ENCODE measurements at places on chromosomes 6 and 20. TPM values are rescaled to one million over a fixed set of nuclear protein-coding genes. Genes with fewer than 3 reads are reported as not detected.
A peak's percentile ranks its signal among the peaks of the same experiment; 100 is the strongest.

The KIF25 gene
- 0.39 TPM for total RNA-seq

The NNAT gene
- total RNA-seq = 0.46 TPM

DNA sequence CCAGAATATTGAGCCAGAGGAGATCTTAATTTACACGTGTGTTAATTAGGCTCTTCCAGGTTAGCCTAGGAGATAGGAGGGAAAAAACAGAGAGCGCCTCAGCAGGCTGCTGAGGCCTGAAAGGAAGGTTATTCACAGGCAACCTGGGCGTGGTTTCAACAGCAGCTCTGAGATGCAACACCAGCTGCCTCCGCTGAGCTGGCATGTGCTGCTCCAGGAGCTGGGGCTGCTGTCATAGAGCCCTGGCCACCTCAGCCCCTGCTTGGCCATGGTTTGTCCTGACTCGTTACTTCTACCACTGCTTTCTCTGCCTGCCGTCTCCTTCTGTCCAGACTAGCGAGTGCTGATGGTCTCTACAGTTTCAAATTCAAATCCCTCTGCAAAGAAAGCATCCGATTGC is 32.4 kb upstream of the RPP40 start:
- no peak for DNase-seq

DNA sequence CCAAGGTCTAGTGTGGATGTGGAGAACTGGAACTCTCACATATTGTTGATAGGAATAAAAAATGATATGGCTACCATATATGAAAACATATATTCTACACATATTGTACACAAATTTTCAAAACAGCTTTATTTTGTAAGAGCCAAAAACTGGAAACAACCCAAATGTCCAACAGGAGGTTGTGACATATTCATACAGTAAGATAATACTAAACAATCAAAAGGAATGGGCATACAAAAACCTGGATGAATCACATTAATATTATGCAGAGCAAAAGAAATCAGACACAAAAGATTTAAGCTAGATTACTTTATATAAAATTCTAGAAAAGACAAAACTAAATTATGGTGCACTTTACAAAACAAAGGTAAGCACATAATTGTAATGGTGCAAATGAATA is 223.9 kb downstream of the SIM1 start:
- DNase-seq = no peak

GRCh38 chr6:32603888-32604287 is 14.2 kb upstream of the HLA-DRB1 start:
- DNase-seq = no peak

DNA sequence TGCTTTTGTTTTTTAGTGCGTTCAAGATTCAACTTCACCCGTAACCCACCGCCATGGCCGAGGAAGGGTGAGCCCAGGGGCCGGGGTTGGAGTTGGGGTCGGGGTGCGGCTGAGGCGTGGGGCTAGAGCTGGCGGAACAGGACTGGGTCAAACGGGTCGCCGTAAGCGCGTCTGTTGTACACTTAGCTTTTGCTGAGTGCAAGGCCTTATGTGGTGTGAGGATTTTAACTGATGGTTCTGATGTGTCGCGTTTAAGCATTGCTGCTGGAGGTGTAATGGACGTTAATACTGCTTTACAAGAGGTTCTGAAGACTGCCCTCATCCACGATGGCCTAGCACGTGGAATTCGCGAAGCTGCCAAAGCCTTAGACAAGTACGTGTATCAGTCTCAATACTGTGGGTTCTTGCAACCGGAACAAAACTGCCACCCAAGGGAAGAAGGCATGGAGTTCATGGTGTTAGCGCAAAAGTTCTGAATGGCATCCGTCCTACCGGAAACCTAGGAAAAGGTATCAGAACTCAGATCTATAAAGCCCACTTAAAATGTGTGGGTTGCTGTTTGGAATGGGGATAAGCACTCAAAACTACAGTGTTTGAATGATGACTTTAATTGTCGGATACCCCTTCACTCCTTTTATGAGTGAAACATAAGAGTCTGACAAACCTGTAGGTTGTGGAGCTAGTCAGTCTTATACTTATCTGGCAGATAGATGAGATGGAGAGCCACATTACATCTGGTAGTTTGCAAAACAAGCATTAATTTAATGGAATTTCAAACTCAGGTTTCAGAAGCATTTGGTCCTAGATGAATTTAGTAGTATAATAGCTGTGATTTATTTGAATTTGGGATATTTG is 574 bp downstream of the RPS12 start:
- DNase-seq = peak; percentile 6

DNA sequence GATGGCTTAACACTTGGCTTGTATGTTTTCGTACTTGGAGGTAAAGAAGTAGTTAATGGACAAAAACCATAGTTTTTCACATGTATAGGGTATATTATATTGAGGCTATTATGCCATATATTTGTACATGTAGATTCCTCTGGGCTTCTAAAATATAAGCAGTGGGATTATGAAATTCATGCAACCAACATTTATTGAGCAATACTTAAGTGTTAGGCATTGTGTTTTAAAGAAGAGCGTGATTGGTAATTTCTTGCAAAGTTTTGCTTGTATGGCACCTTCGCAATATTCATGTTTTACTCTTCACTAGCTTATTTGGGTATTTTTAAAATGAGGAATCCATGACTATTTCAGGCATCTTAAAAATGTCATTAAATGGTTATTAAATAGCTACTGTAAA is 2.5 kb downstream of the TULP4 start:
- no peak for DNase-seq
